ENCODE measurements at places on chromosomes 7 and 10.

- peak; percentile 91 for DNase-seq
Observed at GRCh38 chr7:2353936-2354185, 766 bp upstream of the EIF3B start.

DNA sequence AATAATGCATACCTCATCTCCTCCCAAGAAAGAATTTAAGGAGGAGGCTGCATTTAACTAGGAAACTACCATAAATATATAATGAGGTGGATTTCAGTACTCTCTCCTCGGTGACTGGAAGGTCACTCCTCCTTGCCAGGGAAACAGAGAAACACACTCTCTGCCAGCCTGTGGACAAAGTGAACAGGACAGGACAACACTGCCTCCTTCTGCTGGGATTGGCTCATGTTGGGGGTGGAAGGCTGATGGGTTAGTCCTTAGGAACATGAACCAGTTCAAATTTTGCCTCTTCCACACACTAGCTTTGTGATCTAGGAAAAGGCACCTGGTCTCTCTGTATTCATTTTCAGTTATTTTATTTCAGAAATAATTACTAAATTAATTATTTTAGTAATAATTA is 50.6 kb upstream of the STEAP4 start:
- peak; percentile 19 for DNase-seq

GRCh38 chr7:128799451-128799850 is 7.7 kb downstream of the CCDC136 start:
- no peak for DNase-seq

DNA sequence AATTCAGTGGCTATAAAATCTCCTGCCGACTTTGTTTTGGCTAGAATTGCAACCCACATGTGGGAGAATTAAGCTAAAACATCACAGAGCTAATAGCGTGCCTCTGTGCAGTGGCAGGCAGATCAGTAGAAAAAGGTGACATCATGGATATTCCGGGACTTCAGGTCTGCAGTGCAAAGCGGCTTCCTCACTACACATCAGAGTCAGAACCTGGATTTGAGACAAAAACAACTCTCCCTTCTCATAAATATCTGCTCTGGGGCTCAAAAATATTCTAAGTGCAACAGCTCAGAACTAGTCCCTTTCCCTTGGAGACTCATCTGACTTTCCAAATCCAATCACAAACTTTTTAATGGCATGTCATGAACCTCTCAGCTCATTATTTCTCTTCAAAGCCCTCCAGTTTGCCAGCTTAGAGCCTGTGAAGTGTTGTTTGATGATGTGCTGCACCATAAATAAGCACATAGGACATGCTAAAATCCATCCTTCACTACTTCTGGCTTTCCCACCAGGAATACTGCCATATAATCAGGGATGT is 337.1 kb downstream of the RNLS start:
- DNase-seq: no peak

GRCh38 chr10:49327036-49327813 is 28.3 kb downstream of the C10orf71 start:
- DNase-seq: no peak

- no peak for DNase-seq
Observed at GRCh38 chr10:95335933-95336699, 45.3 kb upstream of the PDLIM1 start.

DNA sequence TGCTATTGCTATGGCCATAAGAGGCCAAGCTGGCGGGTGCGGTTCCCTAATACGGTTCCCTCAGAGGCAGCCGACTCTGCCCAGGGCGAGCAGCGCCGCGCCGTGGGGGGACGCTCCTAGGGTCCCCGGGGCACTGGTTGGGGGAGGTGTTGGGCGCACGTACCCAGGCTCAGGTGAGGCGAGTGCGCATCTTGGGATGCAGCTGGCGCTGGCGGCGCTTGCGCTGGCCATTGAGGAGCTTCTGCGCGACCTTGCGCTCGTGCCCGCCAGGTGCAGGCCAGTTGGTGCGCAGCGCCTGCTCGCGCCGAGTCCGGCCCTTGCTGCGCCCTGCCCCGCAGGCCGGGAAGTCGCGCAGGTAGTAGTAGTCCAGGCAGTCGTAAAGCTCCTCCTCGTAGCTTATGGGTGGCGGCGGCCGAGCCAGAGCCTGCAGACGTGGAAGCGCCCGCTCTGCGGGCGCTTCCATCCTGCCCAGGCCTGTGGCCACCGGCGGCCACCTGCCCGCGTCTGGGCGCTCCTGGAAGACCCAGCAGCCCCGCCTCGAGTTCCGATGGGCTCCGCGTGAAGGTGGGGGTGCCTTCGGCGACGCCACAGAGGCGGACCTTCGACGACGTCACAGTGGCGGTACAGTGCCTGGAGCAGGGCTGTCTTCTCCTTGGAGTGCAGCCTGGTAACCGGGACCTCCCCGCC is at the start of gene NUPR2:
NUPR2 (minus strand) TSS at position 566 of the 687 bp plus-strand sequence; CDS start at position 463, 103 bp downstream.
- DNase-seq: no peak

DNA sequence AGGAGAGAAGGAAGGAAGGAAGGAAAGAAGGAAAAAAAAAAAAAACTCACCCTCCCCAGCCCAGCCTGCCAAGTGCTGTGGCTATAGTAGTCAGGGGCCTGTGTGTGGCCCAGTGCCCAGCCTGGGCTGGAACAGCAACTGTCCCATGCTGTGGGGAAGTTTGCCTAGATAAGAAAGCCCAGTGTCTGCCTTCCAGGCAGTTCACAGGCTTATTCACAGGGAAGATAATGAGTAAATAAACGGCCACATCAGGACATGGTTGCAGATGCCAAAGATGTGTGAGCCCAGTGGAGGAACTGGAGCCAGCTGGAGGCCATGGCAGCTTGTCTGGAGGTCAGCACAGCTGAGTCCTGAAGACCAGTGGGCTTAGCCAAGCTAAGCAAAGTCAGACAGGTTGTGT is 132.4 kb upstream of the FOXK1 start:
- peak; percentile 66 for DNase-seq

- no peak for DNase-seq
Observed at GRCh38 chr10:132722394-132723329, 63.3 kb downstream of the NKX6-2 start.

GRCh38 chr10:71727738-71728737 is 8.5 kb upstream of the C10orf105 start:
- DNase-seq: peak; percentile 70

- no peak for DNase-seq
Observed at GRCh38 chr7:6402741-6403140, 45.0 kb downstream of the DAGLB start.

- DNase-seq: no peak
Observed at GRCh38 chr7:57775396-57776088, 325.6 kb downstream of the ZNF716 start.

- no peak for DNase-seq
Observed at GRCh38 chr7:94115316-94115715, 111.2 kb upstream of the BET1 start.

DNA sequence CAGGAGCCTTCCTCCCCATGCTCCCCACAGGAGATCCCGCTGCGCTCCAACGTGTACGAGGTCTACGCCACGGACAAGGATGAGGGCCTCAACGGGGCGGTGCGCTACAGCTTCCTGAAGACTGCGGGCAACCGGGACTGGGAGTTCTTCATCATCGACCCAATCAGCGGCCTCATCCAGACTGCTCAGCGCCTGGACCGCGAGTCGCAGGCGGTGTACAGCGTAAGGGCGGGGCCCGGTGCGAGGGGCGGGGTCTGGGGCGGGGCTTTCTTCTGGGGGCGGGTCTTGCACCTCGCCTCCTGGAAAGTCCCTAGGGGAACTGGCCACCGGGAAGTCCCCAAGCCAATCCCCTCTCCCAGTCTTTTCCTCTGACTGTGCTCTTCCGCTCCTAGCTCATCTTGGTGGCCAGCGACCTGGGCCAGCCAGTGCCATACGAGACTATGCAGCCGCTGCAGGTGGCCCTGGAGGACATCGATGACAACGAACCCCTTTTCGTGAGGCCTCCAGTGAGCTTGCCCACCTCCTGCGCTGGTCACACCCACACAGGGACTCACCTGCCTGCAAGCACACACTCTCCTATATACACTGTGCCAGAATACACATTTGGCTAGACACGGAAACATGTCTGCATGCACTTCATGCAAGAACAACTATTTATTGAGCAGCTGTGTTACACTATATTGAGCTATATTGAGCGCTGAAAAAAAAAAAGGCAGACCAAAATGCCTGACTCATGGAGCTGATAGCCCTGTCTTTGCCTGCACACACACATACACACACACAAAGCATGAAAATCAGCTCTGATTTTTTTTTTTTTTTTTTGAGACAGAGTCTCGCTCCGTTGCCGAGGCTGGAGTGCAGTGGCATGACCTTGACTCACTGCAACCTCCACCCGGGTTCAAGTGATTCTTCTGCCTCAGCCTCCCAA is 32.7 kb upstream of the VSIR start:
- DNase-seq: no peak

GRCh38 chr7:12895296-12895695 is 207.9 kb downstream of the ARL4A start:
- DNase-seq: no peak

DNA sequence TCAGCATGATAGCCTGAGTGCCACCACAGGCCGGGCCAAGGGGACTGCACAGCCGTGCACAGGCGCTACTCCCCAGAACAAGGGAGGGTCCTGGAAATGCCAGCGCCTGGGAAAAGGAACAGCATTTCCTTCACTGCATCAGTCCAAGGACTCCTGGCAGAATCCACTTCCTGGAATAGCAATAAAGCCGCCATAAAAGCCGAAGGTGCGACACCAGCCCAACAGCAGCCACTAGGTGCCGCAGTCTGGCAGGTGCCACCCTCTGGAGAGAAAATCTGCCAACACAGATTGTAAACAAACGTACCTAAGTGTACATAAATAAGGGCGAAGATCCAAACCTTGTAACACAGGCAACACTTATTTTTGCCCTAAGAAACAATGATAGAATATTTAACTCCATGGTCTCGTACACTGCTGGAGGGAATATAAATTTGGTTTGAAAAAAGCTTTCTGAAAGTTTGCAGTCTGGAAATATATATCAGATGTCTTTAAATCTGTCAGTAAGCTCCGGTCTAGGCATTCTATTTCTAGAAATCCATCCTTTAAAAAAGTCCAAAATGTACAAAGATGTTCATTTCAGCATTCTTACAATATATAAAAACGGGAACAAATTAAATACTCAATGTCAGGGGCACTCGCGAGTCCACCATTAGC is 22.2 kb downstream of the VOPP1 start:
- no peak for DNase-seq

DNA sequence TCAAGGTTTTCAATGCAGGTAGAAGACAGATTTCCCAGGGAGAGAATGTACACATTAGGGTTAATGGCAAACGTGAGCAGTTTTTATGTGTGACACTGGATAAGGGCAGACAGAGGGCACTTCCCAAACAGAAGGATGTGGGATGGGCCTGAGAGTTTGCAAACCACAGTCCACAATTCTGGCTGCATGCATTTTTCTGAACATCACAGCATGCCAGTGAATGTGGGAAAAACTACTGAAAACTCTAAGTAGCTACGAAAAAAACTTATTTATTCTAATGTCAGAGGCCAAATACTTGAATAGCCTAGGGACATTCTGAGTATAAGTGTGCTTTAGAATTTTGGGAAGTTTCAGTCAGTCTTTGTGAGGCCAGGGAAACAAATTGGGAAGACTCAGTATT is 145.9 kb downstream of the NRCAM start:
- no peak for DNase-seq

- no peak for DNase-seq
Observed at GRCh38 chr7:98713165-98713810, 96.2 kb downstream of the NPTX2 start.

- DNase-seq: no peak
Observed at GRCh38 chr10:70874061-70874460, 14.3 kb downstream of the PCBD1 start.

- DNase-seq: no peak
Observed at GRCh38 chr7:69032848-69033247, 565.4 kb upstream of the AUTS2 start.

DNA sequence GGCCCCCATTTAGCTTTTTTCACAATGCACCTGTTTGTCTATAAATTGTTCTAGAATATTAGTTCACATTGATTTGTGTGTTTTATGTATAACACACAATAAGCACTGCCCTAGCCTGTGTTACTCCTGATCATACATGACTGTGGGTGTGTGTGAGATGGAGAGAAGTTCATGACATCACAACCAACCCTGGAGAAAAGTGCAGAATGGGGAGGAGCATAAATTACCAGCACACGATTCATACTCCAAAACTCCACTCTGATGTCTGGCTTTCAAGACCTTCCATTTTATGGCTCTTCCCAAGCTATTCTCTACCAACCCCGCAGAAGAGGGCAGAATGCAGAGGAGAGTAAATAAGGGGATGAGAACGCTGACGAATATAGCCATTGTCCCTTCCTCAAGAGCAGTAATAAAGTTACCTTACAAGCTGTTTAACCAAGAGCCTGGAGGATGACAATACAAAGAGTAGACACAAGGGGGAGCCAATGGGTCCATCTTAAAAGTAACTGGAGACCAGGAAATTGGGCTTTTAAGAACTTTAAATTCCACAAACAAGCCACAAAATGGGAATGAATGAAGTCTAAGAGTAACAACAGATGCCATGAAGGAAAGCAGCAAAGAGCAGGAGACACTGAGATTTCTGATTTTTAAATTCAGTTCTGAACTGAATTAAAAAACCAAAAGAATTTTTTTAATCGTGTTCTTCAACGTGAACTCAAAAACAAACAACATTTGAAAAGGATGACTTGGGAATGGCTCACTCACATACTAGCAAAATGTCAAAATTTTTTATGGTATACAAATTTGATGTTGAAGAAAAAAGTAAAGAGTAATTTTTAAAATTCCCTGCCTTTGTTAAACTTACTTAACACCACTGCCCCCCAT is 159.6 kb downstream of the PARD3 start:
- no peak for DNase-seq

DNA sequence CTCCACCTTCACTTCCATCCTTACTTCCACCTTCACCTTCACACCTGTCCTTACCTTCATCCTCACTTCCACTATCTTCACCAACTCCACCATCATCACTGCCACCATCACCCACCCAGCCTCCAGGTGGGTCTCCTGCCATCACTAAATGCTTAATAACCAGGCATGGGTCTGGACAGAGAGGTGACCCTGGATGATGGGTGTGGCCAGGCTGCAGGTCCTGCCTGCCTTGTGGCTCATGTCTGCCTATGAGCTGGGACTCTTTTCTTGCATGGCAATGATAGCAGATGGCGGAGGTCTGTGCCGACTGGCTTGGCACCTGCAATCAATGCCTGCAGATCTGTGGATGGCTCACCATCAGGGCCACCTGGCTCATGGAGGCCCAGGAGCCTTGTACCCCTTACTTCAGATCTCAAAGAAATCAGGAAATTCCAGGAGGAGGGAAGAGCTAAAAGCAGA is 60.1 kb upstream of the ELN start:
- no peak for DNase-seq

DNA sequence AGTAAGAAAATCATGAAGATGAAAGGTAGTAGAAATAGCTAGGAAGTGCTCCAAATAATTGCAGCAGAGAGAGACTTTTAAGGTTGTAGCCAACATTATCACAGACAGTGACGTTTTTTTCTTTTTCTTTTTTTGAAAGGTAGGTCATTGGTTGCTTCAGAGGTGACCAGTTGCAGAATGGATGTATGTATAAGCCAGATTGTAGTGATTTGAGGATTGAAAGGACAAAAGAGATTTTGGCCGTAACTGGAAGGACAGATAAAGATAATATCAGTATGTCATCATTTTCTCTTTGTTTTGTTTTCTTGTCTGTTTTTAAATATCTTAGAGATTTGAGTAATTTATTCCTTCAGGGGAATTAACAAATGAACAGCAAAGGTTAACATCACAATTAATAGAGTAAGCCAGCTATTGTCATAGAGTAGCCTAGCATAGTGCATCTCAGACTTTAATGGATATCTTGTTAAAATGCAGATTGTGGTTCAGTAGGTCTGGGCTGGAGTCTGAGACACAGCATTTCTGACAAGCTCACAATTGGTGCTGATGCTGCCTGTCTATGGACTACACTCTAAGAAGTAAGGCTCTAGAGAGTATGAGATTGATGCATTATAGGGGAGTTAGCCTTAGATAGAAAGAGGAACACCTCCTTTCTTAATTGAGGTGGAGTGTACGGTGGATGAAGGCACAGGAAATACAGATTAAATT is 28.3 kb downstream of the CDK13 start:
- DNase-seq: no peak

All from left ventricle myocardium inferior (tissue), 1 donor.